ENCODE measurements at places on chromosomes 13 and 19. TPM values are rescaled to one million over a fixed set of nuclear protein-coding genes. Genes with fewer than 3 reads are reported as not detected.

ELANE gene
- not detected for total RNA-seq

- H3K36me3 ChIP-seq, result peaks cover 18% of the 10 kb centered on the region
- H3K27ac ChIP-seq, result no peak overlapping the region
- H3K4me1 ChIP-seq, result peaks cover 16% of the 10 kb centered on the region
- H3K27me3 ChIP-seq, result no peaks in the 10 kb centered on the region
- H3K4me3 ChIP-seq, result no peak overlapping the region
These were observed 18.4 kb downstream of the PLD3 start for GRCh38 chr19:40366697-40367561.

APOC4 gene
- total RNA-seq, result not detected

GPR4 gene
- total RNA-seq, result not detected

RDH8 gene
- not detected for total RNA-seq

- H3K27ac ChIP-seq, result peak overlapping the region; percentile 64
- H3K4me1 ChIP-seq, result peaks cover 15% of the 10 kb centered on the region
- peak overlapping the region; percentile 68 for H3K4me3 ChIP-seq
- no peaks in the 10 kb centered on the region for H3K27me3 ChIP-seq
These were observed 566 bp downstream of the HMG20B start for GRCh38 chr19:3573162-3573857.

DNA sequence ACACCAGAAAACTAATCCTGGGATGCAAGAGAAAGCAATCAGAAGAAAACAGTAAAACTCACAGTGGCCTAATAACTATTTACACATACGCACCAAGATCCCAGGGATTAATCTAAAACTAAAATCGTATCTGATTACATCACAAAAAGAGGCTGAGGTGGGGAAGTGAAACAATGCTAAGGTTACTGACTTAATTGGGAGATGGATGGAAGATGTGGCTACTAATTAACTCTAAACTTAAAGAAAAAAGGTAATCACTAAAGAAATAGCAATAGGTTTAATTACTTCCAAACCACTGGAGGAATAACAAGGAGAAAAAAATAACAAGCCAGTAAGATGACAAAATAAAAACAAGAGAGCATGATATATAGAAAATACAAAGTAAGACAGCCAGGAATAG lies 50.4 kb downstream of the NUFIP1 start:
- no peak for DNase-seq
- H3K27ac ChIP-seq, result no peak overlapping the region
- no peak overlapping the region for H3K4me3 ChIP-seq
- H3K27me3 ChIP-seq, result no peaks in the 10 kb centered on the region
- H3K4me1 ChIP-seq, result no peaks in the 10 kb centered on the region

GRCh38 chr13:28658796-28659620 lies at the start of gene POMP:
Gene POMP, plus strand, starts transcription at chr13:28659130. Its CDS starts 55 bp downstream, at chr13:28659185.
- peaks cover 40% of the 10 kb centered on the region for H3K4me1 ChIP-seq
- peak within 1 kb of the TSS; percentile 93 for H3K4me3 ChIP-seq
- H3K27ac ChIP-seq, result peak within 1 kb of the TSS; percentile 95
- no peaks in the 10 kb centered on the region for H3K27me3 ChIP-seq

ACER1 gene
- total RNA-seq, result 1.3 TPM

GRCh38 chr19:27905074-27905473 lies 1307.9 kb downstream of the UQCRFS1 start:
- H3K27ac ChIP-seq, result no peak overlapping the region
- no peak for DNase-seq
- no peak overlapping the region for H3K4me3 ChIP-seq

GRCh38 chr13:111573801-111574200 lies 253.4 kb downstream of the TEX29 start:
- H3K4me1 ChIP-seq, result no peaks in the 10 kb centered on the region
- no peak overlapping the region for H3K27ac ChIP-seq
- no peak overlapping the region for H3K4me3 ChIP-seq
- DNase-seq, result no peak
- H3K36me3 ChIP-seq, result no peaks in the 10 kb centered on the region
- no peaks in the 10 kb centered on the region for H3K27me3 ChIP-seq

- peaks cover 13% of the 10 kb centered on the region for H3K27me3 ChIP-seq
- H3K4me1 ChIP-seq, result peaks cover 7% of the 10 kb centered on the region
- no peak overlapping the region for H3K27ac ChIP-seq
- no peak for DNase-seq
- no peak overlapping the region for H3K4me3 ChIP-seq
These were observed 5.2 kb downstream of the LHFPL6 start for GRCh38 chr13:39597838-39598237.

DNA sequence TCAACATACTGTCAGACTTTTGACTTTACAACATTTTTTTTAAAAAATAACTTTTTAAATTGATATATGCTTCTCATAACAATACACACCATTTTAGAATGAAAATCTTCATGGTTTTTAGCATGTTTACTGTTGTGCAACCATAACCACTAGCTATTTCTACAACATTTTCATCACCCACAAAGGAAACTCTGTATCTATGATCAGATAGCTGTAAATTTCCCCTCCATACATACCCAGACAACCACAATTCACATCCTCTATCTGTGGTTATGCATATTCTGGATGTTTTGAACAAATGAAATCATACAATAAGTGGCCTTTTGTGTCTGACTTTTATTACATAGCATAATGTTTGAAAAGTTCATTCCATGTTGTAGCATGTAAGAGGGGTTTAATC lies 1666.0 kb downstream of the EFNB2 start:
- no peaks in the 10 kb centered on the region for H3K4me1 ChIP-seq
- no peak overlapping the region for H3K27ac ChIP-seq
- no peak for DNase-seq
- no peak overlapping the region for H3K4me3 ChIP-seq
- no peaks in the 10 kb centered on the region for H3K27me3 ChIP-seq

GRK1 gene
- total RNA-seq, result not detected

DNA sequence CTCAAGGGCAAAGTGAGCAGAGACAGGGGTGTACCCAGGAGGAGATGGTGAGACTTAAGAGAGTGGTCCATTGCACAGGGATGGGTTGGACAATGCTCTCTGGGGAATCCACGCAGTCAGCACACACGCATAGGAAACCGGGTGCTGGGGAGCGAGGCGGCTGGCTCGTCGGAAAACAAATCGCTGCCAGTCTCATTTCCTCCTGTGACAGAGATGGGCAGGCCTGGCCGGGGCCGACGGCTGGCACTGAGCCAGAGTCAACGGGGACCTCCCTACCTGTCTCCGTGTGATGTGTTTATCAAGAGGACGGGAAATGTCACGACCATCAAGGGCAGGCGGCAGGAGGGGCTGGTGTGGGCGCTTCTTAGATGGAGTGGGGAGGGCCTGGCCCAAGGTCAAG lies 27.3 kb downstream of the PTPRS start:
- DNase-seq, result no peak
- no peaks in the 10 kb centered on the region for H3K36me3 ChIP-seq
- no peak overlapping the region for H3K4me3 ChIP-seq
- H3K27me3 ChIP-seq, result no peaks in the 10 kb centered on the region
- no peak overlapping the region for H3K27ac ChIP-seq

GRCh38 chr13:32334671-32335070 lies 19.4 kb downstream of the BRCA2 start:
- no peaks in the 10 kb centered on the region for H3K36me3 ChIP-seq
- H3K4me3 ChIP-seq, result no peak overlapping the region
- DNase-seq, result no peak
- H3K27me3 ChIP-seq, result no peaks in the 10 kb centered on the region
- no peaks in the 10 kb centered on the region for H3K4me1 ChIP-seq

GRCh38 chr19:12779162-12779993 lies 4.0 kb upstream of the HOOK2 start:
- DNase-seq, result no peak
- peak overlapping the region; percentile 86 for H3K27ac ChIP-seq
- H3K36me3 ChIP-seq, result no peaks in the 10 kb centered on the region
- H3K4me3 ChIP-seq, result no peak overlapping the region
- H3K4me1 ChIP-seq, result peaks cover 60% of the 10 kb centered on the region
- no peaks in the 10 kb centered on the region for H3K27me3 ChIP-seq

DNA sequence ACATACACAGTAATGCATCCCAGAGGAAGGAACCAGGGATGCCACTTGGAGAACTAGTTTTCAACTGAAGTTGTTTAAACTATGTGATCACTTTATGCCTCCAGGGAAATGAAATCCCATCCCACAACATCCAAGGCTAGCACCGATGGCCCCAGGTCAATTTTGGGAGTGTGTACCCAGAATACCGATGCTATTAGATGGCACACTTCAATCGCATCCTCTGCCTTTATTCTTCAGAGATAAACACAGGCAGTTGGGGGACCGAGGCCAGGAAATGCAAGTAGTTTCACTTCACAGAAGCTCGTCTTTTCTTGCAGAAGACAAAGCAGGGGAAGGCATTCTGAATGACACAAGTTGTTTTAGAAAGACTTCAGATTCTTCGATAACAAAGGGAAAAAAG lies 13.8 kb downstream of the STK24 start:
- peak overlapping the region; percentile 57 for H3K4me3 ChIP-seq
- peak overlapping the region; percentile 55 for H3K27ac ChIP-seq
- DNase-seq, result peak; percentile 72
- H3K27me3 ChIP-seq, result no peaks in the 10 kb centered on the region
- H3K4me1 ChIP-seq, result peaks cover 93% of the 10 kb centered on the region

DNA sequence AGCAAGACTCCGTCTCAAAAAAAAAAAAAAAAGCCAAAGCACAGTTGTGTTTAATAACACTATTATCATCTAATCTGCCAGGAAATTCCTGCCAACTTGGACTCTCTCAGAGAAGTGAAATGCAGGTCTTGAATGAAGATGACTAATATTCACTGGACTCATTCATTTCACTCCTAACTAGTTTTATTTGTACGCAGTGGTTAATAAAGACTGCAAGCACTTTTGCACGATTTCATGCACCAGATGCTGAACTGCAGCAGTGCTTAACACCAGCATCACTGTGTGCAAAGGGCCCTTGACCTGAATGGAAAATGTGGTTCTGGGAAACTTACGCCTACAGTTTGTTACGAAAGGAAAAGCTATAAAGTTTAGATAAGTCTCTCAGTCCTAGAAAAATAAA lies 63.3 kb downstream of the DHRS12 start:
- H3K4me1 ChIP-seq, result no peaks in the 10 kb centered on the region
- H3K4me3 ChIP-seq, result no peak overlapping the region
- no peaks in the 10 kb centered on the region for H3K27me3 ChIP-seq
- no peak overlapping the region for H3K27ac ChIP-seq
- H3K36me3 ChIP-seq, result peaks cover 13% of the 10 kb centered on the region

SLC10A2 gene
- total RNA-seq, result not detected

ZNF345 gene
- total RNA-seq, result 18.0 TPM

DNA sequence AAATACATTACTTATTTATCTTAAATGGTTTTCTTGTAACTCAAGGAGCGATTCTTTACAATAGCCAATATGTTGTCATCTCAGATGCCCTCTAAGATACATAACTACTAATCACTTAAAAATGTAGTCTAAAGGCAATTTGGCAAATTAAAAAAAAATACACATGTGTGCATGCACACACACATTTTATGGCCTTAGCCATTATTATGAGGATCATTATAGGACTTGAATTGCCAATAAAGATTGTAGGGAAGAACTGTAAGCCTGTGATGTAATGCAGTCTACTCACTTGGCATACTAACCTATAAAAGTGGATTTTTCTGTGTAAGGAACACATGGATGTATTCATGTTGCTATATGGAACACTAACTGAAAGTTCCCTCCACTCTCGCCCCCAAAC lies 274.3 kb downstream of the SHISA2 start:
- no peak overlapping the region for H3K4me3 ChIP-seq
- no peak overlapping the region for H3K27ac ChIP-seq
- no peaks in the 10 kb centered on the region for H3K27me3 ChIP-seq
- no peaks in the 10 kb centered on the region for H3K4me1 ChIP-seq

- H3K27ac ChIP-seq, result no peak overlapping the region
- H3K27me3 ChIP-seq, result peaks cover 4% of the 10 kb centered on the region
- DNase-seq, result no peak
- H3K36me3 ChIP-seq, result no peaks in the 10 kb centered on the region
- H3K4me3 ChIP-seq, result no peak overlapping the region
These were observed 70.4 kb upstream of the UQCRFS1 start for GRCh38 chr19:29283366-29283765.

GRCh38 chr13:74021505-74021904 lies 112.7 kb downstream of the KLF12 start:
- H3K27ac ChIP-seq, result no peak overlapping the region
- no peak for DNase-seq
- H3K27me3 ChIP-seq, result no peaks in the 10 kb centered on the region
- peaks cover 4% of the 10 kb centered on the region for H3K36me3 ChIP-seq
- H3K4me1 ChIP-seq, result peaks cover 58% of the 10 kb centered on the region

MTUS2 gene
- total RNA-seq, result 0.14 TPM

DNA sequence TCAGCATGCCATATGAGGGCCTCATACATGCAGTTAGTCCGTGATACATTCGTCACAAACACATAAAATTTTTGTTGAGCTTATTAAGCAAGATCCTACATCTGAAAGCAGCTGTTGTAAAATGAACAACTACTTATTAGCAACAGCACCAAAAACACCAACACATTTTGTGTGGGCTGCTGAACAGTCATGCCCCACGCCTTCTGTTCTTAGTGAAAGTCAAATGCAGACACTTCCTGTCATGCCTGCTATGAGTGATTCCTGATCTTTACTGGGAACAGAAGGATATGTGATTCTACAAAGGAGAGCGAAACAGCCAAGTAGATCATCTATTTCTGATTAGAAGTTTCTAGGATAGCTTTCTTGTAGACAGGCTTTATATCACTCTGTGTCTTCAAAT lies 4.2 kb upstream of the B3GLCT start:
- H3K36me3 ChIP-seq, result no peaks in the 10 kb centered on the region
- no peaks in the 10 kb centered on the region for H3K27me3 ChIP-seq
- peaks cover 5% of the 10 kb centered on the region for H3K4me1 ChIP-seq
- H3K4me3 ChIP-seq, result no peak overlapping the region
- H3K27ac ChIP-seq, result no peak overlapping the region
- DNase-seq, result no peak

- no peaks in the 10 kb centered on the region for H3K4me1 ChIP-seq
- no peak overlapping the region for H3K4me3 ChIP-seq
- H3K36me3 ChIP-seq, result peaks cover 37% of the 10 kb centered on the region
- peak; percentile 20 for DNase-seq
- no peak overlapping the region for H3K27ac ChIP-seq
These were observed 10.0 kb downstream of the ZNF383 start for GRCh38 chr19:37227996-37228395.

FGF9 gene
- total RNA-seq, result 6.5 TPM

DNA sequence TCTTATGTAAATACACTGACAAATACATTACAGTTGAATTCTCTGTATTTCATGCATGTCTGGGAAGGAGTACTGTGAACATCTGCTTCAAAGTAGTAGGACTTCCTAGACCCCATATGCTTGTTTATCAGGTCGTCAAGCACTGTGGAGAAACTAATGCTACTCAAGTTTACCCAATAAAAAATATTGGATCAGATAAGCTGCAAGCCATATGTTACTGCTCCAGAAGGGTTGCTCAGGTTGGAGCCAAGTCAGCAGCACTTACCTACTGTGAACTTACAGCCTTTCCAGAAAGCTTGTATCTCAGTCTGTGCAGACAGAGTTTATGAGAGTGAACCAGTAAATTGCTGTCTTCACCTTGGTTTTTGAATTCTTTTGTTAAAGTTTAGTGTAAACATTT lies 36.2 kb downstream of the SLAIN1 start:
- H3K4me3 ChIP-seq, result no peak overlapping the region
- no peaks in the 10 kb centered on the region for H3K36me3 ChIP-seq
- H3K27me3 ChIP-seq, result no peaks in the 10 kb centered on the region

ZNF763 gene
- 16.4 TPM for total RNA-seq
